ENCODE measurements at places on chromosomes 16 and 17.

- H3K4me1 ChIP-seq, result peaks cover 68% of the 10 kb centered on the region
- H3K27ac ChIP-seq, result peak overlapping the region; percentile 98
- H3K27me3 ChIP-seq, result peaks cover 2% of the 10 kb centered on the region
- H3K36me3 ChIP-seq, result peaks cover 25% of the 10 kb centered on the region
Measured at GRCh38 chr16:87384162-87384874, 742 bp upstream of the FBXO31 start.

DNA sequence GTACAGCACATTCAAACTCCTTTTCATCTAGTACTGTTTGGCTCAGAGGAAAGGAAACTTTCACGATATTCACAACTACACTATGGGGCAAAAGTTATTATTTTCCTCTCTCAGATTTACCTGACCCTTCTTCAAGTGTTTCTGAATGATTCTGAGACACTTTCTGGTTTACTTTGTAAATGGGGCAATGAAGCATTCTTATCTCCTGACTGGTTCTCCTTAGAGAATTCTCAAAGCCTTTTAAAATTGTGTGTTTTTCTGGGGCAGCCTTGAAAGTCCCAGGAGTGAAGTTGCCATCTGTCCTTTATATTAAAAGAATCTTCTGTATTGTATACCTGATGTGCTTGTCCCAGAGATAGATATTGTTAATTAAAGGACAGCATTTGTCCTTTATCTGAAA, 264.9 kb downstream of the FTO start:
- DNase-seq, result no peak
- H3K27ac ChIP-seq, result no peak overlapping the region
- no peak overlapping the region for H3K4me3 ChIP-seq
- peaks cover 6% of the 10 kb centered on the region for H3K36me3 ChIP-seq
- H3K27me3 ChIP-seq, result no peaks in the 10 kb centered on the region
- H3K4me1 ChIP-seq, result no peaks in the 10 kb centered on the region

DNA sequence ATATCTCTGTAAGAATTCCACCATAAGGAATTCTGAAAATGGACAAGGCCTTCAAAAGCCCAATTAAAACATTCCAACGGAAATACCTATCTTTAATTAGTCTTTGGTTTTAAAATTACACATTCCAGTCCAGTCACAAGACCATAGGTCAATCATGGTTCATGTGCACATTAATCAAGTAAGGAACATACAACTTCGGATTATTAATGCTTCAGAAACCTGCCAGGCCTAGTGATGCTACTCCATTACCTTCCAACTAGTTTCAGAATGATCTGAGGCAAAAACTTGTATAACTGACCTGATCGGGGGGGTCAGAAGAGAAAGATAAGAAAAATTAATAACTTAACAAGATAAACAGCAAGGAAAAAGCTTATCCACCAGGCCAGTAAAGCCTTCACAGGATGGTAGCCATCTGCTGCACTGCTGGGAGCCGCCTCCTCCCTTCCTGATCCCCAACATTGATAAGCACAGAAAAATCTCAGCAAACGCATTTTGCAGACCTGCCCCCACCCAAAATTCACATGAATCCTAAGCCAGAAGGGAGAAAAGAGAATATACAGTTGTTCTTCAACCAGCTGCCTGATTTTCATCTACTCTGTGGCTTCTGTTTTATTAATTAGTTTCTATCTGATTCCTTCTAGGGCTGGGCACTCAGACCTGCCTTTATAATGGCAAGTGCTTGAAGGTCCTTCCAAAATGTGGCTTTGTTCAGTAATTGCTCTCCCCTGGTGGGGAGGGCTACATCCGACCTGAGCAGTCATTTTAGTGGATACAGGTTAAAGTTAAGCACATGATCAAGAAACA, 6.0 kb downstream of the SDR42E1 start:
- H3K4me1 ChIP-seq, result peaks cover 20% of the 10 kb centered on the region
- H3K36me3 ChIP-seq, result peaks cover 70% of the 10 kb centered on the region
- H3K27ac ChIP-seq, result no peak overlapping the region
- H3K4me3 ChIP-seq, result no peak overlapping the region
- DNase-seq, result no peak

DNA sequence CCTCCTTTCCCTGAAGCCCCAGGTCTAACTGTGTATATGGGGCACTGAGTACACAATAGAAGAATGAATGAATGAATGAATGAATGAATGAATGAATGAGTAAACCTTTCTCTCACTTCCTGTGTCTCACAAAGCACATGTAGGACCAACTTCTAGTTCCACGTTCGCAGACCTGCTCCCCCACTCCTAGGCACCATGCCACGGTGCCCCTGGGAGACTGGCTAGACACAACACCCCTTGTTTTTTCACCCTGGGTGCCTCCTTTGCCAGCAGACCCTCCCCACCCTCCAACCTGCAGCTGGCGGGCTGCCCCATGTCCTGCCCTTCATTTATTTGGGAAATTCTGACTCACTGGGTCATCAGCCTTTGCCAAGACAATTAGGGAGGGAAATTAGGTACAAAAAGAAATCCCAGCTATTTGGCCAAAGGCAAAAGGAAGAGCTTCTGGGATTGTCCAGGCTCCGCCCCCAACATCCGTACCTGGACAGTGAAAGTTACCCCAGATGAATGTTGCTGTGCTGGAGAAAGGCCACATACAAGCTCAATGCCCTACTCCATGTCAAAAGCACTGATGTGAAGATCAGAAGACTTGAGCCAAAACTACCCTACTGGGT, 7.7 kb downstream of the CES1 start:
- no peak for DNase-seq
- H3K27me3 ChIP-seq, result peaks cover 18% of the 10 kb centered on the region
- H3K27ac ChIP-seq, result no peak overlapping the region
- no peaks in the 10 kb centered on the region for H3K36me3 ChIP-seq

GRCh38 chr17:77647531-77647930, 311.0 kb upstream of the TNRC6C start:
- H3K27ac ChIP-seq, result no peak overlapping the region
- peaks cover 31% of the 10 kb centered on the region for H3K4me1 ChIP-seq
- no peak for DNase-seq
- H3K4me3 ChIP-seq, result no peak overlapping the region

DNA sequence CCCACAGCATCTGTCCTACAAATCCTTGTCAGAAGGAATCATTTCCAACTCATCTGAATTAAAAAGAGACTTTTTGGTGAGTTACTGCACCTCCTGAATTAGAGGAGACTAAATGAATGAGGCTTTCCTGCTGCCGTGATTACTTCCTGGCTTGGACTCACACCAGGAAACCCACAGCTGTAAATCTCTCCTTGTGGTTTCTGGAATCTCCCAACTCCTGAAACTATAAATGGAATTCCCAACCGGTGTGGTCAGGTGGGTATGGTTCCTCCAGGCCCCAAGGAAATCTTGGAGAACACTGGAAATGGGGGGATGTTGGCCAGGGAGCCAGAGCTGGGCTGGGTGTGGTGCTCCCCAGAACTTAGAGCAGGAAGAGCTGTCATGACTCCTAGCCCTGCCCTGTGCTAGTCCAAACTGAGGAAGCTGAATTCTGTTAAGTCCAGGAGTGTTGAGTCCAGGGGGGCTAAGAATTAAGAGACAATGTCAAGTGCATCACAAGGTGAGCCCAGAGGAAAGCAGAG, 216.4 kb downstream of the GSG1L start:
- H3K27ac ChIP-seq, result no peak overlapping the region
- no peak overlapping the region for H3K4me3 ChIP-seq
- H3K36me3 ChIP-seq, result no peaks in the 10 kb centered on the region

GRCh38 chr16:86925067-86925791, 346.9 kb downstream of the FOXL1 start:
- no peaks in the 10 kb centered on the region for H3K36me3 ChIP-seq
- no peak overlapping the region for H3K27ac ChIP-seq
- H3K4me3 ChIP-seq, result no peak overlapping the region

DNA sequence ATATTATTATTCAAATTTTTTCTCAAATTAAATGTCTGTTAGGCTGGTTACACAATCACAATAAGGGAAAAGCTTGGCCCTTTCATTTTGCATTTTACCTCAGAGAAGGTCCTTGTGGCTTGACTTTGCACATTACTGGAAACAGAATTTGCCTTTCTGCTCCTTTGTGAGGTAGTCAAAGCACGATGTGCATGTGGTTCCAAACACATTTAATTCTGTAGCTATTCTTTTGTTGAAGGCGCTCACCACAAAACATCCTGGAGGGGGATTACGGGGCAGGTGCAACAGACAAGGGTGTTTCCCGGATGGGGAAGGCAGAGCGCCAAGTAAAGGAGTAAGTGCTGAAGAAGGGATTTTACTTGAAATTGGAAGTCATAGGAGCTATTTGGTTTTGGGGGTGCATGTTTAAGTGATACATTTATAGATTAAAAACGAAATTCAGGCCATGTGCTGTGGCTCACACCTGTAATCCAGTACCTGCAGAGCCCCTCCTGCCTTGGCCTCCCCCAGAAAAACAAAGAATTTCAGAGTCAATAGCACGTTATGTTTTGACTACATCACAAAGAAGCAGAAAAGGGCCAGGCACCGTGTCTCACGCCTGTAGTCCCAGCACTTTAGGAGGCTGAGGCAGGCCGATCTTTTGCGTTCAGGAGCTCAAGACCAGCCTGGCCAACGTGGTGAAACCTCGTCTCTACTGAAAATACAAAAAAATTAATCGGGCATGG, 31.2 kb upstream of the TENT4B start:
- H3K27me3 ChIP-seq, result no peaks in the 10 kb centered on the region
- peak overlapping the region; percentile 11 for H3K4me3 ChIP-seq
- H3K4me1 ChIP-seq, result peaks cover 21% of the 10 kb centered on the region
- peak; percentile 35 for DNase-seq
- peak overlapping the region; percentile 81 for H3K27ac ChIP-seq
- H3K36me3 ChIP-seq, result no peaks in the 10 kb centered on the region

DNA sequence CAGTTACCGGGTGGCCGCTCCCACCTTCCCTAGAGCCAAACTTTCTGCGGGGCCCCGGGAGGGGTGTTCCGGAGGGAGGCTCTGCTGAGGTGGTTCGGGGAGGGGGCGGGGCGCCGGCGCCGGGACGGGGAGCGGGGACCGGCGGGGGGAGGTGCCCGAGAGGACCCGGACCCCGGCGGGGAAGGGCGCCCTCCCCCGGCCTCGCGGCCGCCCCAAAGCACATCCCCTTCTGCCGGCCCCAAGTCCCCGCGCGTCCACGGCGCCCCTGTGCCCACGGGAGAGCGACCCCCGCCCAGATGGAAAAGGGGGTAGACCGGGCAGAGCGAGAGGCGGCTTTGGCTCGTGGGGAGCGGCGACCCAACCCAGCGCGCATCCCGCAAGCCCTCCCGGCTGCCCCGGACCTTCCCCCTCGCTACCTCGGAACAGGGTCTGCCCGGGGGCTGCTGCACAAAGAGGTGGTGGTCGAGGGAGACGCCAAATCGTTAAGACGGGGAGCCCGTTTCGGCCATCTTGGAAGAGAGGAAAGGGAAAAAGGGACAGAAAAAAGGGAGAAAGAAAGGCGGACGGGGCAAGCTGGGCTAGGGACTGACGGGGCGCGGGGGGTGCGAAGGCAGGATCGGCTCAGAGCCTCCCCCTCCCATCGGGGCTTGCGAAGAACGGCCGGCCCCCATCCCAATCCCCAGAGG, 530 bp downstream of the PCGF2 start:
- peaks cover 43% of the 10 kb centered on the region for H3K4me1 ChIP-seq
- H3K36me3 ChIP-seq, result peaks cover 7% of the 10 kb centered on the region
- DNase-seq, result no peak
- peak overlapping the region; percentile 72 for H3K4me3 ChIP-seq
- peaks cover 66% of the 10 kb centered on the region for H3K27me3 ChIP-seq

GRCh38 chr17:51132964-51133319, 12.3 kb upstream of the SPAG9 start:
- H3K27me3 ChIP-seq, result no peaks in the 10 kb centered on the region
- H3K27ac ChIP-seq, result no peak overlapping the region
- H3K4me1 ChIP-seq, result peaks cover 11% of the 10 kb centered on the region

- DNase-seq, result no peak
- H3K36me3 ChIP-seq, result peaks cover 32% of the 10 kb centered on the region
- no peaks in the 10 kb centered on the region for H3K27me3 ChIP-seq
- no peak overlapping the region for H3K4me3 ChIP-seq
- peaks cover 80% of the 10 kb centered on the region for H3K4me1 ChIP-seq
- peak overlapping the region; percentile 44 for H3K27ac ChIP-seq
Measured at GRCh38 chr17:59637611-59638310, 18.1 kb downstream of the CLTC start.

GRCh38 chr17:38461683-38462082, 33.4 kb downstream of the ARHGAP23 start:
- H3K36me3 ChIP-seq, result no peaks in the 10 kb centered on the region
- no peak for DNase-seq
- H3K27me3 ChIP-seq, result peaks cover 7% of the 10 kb centered on the region

GRCh38 chr17:44581868-44582267, 24.6 kb downstream of the FZD2 start:
- peaks cover 29% of the 10 kb centered on the region for H3K27me3 ChIP-seq
- H3K27ac ChIP-seq, result no peak overlapping the region
- no peaks in the 10 kb centered on the region for H3K4me1 ChIP-seq
- no peaks in the 10 kb centered on the region for H3K36me3 ChIP-seq

DNA sequence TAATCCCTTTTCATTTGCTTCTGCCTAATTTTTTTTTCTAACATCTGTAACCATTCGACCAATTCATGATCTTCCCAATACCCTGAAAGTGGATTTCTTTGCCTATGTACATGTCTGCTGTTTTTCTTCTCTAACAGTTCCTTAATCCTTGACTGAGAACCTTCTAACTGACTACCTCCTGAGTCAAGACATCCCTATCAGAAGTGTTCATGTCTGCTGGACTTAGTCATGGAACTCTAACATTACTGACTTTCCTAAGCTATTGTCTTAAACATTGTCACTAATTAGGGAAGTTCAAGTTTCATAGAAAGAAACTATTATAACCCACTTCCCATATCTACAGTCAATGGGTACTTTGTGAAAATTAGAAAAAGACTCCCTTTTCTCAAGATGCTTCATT, 52.4 kb upstream of the IRX5 start:
- H3K4me1 ChIP-seq, result no peaks in the 10 kb centered on the region
- no peaks in the 10 kb centered on the region for H3K36me3 ChIP-seq
- no peak overlapping the region for H3K4me3 ChIP-seq
- no peak overlapping the region for H3K27ac ChIP-seq

- no peak overlapping the region for H3K27ac ChIP-seq
- H3K36me3 ChIP-seq, result no peaks in the 10 kb centered on the region
- no peak overlapping the region for H3K4me3 ChIP-seq
- no peak for DNase-seq
- H3K27me3 ChIP-seq, result peaks cover 39% of the 10 kb centered on the region
- H3K4me1 ChIP-seq, result peaks cover 13% of the 10 kb centered on the region
Measured at GRCh38 chr17:77914385-77915254, 43.9 kb upstream of the TNRC6C start.

GRCh38 chr17:16287563-16288027, 65.7 kb downstream of the CENPV start:
- peaks cover 47% of the 10 kb centered on the region for H3K36me3 ChIP-seq
- H3K27me3 ChIP-seq, result no peaks in the 10 kb centered on the region
- no peak for DNase-seq
- H3K4me3 ChIP-seq, result peak overlapping the region; percentile 74
- H3K27ac ChIP-seq, result peak overlapping the region; percentile 98

Measured in activated T-cell treated with anti-CD3 and anti-CD28 coated beads, Interleukin-2, amount 50 U/mL, for 24 hours (primary cell).